ENCODE measurements at places on chromosomes 3 and 15.

- DNase-seq: no peak
Measured at GRCh38 chr3:149623824-149624223, 34.0 kb downstream of the WWTR1 start.

DNA sequence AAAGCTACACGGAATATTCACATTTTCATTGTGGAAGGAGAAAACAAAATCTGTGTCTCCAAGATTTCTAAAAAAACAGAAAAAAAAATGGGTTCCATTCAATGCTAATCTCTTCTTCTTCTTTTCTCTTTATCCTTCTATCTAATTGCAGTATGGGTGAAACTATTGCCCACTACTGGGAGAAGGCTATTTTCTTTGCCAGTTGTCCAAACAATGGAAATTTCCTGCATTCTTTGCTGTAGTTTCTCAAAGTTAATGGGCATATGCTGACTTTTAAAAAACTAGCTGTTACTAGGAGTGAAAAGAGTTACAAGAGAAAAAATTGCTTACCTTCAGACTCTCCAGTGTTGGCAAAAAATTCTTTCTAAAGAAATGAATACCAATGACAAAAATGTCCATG is 179.3 kb upstream of the ANKRD28 start:
- no peak for DNase-seq

DNA sequence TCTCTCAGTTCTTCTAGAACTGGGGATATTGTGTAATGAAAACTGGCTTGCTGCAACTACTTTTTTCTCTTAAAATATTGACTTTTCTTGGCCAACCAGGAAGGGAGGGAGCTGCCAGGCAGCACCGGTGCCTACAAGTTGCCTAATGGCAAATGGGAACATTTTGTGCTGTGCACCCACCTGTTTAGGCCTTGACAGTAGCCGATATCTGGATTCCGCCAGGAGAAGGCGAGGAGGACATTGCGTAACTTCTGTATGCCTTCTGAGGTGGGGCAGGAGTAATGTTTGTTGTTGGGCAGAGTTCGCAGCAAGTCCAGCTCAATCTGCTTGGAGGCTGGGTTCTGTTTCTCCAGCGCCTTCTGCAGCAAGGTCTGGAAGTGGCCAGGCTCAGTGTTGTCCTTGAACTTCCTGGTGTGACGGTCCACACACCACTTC is 64.9 kb downstream of the TBC1D2B start:
- DNase-seq: no peak

DNA sequence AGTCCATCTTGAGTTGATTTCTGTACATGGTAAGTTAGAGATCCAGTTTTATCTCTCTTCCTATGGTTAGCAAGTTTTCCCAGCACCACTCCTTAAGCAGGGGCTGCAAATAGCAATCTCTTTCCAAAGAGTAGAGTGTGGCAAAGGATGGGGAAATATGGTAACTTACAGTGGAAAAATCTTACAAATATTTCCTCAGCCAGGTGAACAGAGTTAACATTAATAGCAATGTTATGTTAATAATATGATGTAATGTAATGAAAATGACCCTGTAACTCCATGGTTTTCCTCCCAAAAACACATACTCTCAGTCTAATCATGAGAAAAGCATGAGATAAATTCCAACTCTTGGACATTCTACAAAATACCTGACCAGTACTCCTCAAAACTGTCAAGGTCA is 30.4 kb downstream of the FSIP1 start:
- DNase-seq: no peak

DNA sequence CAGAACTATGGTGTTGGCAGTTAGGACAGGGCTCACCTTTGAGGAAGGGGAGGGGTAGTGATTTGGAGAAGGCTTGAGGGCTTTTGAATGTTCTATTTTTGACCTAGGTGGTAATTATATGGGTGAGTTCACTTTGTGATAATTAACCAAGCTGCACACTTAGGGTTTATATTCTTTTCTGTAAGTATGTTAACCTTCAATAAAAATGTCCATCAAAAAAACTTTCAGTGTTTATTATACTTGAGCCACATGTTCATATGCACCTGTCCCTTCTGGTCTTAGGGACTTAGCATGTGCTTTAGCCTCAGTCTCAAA is 28.4 kb downstream of the PDE8A start:
- no peak for DNase-seq

DNA sequence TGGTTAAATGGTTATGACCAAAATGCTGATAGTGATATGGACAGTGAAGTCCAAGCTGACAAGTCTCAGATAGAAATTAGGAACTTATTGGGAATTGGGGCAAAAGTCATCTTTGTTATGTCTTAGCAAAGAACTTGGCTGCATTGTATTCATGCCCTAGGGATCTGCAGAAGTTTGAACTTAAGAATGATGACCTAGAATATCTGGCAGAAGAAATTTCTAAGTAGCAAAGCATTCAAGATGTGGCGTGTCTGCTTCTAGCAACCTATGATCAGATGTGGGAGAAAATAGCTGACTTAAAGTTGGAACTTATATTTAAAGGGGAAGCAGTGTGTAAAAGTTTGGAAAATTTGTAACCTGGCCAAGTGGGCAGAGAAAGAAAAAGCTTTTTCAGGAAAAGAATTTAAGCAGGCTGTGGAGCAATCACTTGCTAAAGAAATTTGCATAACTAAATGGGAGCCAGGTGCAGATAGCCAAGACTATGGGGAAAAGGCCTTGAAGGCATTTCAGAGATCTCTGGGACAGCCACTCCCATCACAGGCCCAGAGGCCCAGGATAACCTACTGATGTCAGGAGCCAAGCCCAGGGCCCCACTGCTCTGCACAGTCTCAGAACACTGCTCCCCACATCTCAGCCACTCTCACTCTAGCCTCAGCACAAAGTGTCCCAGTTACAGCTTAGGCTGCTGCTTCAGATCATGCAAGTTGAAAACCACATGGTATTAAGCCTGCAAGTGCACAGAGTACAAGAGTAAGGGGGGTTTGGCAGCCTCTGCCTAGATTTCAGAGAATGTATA is 147.8 kb upstream of the TGFBR2 start:
- DNase-seq: no peak

DNA sequence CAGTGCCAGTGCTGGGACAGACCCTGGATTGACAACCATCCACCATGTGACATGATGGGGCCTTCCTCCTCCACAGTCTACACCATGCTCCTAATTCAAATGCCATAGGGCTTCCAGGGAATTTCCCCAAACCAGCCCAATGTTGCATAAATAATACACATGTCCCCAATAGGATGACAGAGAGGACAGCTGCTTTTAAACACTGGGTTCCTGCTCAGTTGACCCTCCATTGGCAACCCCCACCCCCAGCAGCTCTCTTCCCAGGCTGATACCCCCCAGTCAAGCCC is 28.3 kb upstream of the ATP2B2 start:
- no peak for DNase-seq

DNA sequence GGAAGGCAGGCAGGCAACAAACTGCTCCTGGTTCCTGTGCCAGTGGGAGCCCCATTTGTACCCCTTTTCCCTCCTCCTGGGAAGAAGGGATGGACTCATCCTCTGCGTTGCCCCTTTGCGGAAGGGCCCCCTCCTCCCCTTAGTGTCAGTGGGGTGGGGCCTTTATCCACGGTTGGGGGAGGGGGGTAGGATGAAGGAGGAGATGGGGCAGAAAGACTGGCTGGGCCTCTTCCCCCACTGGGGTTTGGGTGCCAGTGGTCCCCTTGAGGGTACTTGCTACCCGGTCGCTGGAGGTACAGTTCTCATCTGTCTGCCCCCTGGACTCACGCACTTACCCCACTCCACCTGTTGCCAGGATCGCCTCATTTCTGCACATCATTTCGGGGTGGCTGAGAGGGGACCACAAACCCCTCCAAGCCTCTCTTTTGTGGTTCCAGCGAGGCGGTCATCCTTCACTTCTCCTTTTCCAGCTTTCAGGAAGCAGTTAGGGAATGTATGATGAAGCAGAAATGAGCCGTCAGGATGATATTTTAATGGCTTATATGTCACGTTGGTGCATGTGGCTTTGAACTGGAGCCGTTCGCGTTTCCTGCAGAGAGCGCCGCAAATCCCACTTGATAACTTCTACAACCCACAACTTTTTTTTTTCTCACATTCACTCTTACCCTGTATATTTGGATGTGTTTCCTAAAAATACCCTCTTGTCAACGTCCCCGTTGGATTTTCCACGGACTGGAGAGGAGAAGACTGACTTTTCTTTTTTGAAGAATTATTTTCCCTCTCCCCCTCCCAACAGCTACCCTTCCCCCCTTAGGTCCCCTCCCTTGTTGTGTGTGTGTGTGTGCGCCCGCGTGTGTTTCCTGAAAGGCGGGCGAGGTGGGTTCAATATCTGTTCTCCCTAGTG is at the start of gene ZIC4:
ZIC4 (minus strand) TSS at position 516 of the 904 bp plus-strand sequence. CDS start 3,746 bp downstream, outside the sequence.
- no peak for DNase-seq

GRCh38 chr3:67484085-67484484 is 170.3 kb downstream of the SUCLG2 start:
- DNase-seq: no peak

GRCh38 chr15:95288626-95289025 is 1041.9 kb upstream of the NR2F2 start:
- no peak for DNase-seq

DNA sequence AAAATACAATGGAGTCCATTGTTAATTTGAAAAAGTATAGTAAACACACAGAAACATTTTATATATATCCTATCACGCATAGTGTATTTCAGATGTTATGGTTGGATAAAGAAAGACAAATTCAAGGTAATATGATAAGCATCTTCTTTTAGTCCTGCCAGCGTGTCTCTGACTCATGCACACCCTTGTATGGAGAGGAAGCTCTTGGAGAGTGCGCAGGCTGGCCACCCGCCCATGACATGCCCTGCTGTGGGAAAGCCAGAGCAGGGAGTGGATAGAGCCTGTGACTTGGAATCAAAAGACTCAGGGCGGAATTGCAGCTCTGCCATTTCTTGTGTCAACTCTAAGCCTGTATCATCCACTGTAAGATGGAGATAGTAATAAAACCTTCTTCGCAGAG is 23.0 kb upstream of the COPG1 start:
- DNase-seq: no peak

DNA sequence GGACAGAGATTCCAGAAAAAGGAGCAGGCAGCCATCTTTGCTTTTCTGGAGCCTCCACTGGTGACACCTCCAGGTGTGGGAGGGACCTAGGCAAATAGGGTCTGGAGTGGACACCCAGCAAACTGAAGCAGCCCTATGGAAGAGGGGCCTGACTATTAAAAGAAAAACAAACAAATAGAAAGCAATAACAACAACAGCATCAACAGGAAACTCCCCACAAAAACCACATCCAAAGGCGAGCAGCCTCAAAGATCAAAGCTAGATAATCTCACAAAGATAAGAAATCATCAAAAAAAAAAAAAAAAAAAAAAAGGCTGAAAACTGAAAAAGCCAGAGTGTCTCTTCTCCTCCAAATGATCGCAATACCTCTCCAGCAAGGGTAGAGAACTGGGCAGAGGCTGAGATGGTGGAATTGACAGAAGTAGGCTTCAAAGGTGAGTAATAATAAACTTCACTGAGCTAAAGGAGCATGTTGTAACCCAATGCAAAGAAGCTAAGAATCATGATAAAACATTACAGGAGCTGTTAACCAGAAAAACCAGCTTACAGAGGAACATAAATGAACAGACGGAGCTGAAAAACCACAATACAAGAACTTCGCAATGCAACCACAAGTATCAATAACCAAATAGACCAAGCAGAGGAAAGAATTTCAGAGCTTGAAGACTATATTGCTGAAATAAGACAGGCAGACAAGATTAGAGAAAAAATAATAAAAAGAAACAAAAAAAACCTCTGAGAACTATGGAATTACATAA is 225.4 kb downstream of the CTNNB1 start:
- no peak for DNase-seq

- no peak for DNase-seq
Measured at GRCh38 chr3:160544844-160545503, 20.4 kb downstream of the KPNA4 start.

DNA sequence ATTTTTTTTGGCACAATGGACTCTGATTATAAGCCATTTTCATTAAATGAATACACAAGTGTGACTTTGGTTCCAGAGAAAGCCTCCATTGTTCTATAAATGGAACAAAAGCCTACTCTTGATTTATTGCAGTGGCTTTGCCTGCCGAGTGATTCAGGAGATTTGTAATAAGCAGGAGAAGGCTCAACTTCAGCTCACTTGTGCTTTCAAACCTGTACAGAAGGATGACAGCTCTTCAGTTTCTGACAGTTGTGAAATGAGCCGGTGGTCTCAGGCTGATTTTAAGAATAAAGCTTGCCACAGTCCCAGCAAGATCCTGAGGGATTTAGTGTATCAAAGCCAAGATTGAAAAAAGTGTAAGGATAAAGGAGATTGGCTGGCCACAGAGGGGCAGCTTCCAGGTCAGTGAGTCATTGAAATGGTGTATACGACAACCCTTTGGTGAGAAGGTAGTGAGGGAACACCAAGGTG is 438.8 kb upstream of the TGFBR2 start:
- DNase-seq: no peak

DNA sequence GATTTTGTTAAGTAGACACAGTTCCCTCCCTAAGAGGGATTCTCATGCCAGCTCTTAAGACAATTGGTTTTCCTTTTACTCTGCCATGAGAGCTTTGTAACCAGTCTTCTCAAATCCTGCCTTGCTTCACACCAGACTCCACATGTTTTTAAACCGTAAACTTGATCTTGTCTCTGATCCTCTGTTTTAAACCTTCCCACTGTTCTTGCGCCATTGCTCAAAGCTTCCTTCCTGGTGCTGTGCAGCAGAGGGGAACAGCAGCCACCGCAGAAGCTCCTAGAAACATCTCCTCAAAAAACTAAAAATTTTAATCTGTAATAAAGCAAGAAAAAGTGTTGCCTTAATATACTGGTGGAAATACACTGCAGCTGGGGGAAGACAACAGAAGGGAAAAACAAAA is 154.5 kb upstream of the SATB1 start:
- DNase-seq: no peak

GRCh38 chr3:65371053-65371452 is 667.7 kb downstream of the MAGI1 start:
- no peak for DNase-seq

Data from frontal cortex (tissue), 4 donors.